Mesenteric fat pad (tissue), 1 donor: ENCODE measurements at places on chromosomes 1 and 21. TPM values are rescaled to one million over a fixed set of nuclear protein-coding genes. Genes with fewer than 3 reads are reported as not detected.

- DNase-seq, result peak; percentile 12
These were observed 416.2 kb downstream of the MATN1 start for GRCh38 chr1:30307182-30307581.

DNA sequence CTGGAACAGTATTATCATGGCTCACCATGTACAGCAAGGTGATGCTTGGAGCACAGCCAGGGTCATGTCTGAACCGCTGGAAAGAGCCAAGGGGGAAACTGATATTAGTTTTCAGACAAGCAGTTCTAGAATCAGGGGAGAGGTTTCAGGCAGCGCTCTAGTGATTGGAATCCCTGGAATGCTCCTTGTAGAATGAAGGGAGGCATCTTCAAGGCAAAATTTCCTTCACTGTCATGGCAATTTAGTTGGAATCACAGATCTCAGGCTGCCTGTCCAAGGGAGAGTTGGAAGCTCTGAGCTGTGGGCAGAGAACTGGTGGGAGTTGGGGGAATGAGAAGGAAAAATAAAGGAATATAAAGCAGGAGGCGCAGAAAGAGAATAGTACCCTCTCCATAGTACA, 737.1 kb downstream of the PTPRU start:
- DNase-seq, result no peak

DNA sequence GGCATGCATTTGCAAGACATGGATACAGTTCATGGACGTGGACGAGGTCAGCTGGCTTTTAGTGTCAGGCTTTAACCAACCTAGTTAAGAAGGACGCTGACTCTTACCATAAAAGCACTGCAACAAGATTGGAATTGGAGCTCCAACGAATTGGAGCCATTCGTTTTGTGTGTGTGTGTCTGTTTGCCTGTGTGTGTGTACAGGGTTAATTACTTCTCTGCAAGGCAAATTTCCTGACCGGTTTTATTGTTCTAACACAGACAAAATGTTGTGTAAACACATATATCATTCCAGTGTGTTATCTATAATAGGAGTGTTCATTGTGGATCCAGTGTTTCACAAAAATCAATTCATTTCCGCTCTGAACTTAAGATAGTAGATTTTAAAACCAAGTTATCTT, 7.9 kb downstream of the ITSN1 start:
- no peak for DNase-seq

- no peak for DNase-seq
These were observed 478.1 kb upstream of the NR5A2 start for GRCh38 chr1:199549421-199549820.

GRCh38 chr1:6134206-6134605, 45.9 kb downstream of the CHD5 start:
- no peak for DNase-seq

- DNase-seq, result no peak
These were observed 40.4 kb upstream of the SYNC start for GRCh38 chr1:32742956-32743355.

- no peak for DNase-seq
These were observed 130.4 kb upstream of the ETS2 start for GRCh38 chr21:38675182-38675824.

DNA sequence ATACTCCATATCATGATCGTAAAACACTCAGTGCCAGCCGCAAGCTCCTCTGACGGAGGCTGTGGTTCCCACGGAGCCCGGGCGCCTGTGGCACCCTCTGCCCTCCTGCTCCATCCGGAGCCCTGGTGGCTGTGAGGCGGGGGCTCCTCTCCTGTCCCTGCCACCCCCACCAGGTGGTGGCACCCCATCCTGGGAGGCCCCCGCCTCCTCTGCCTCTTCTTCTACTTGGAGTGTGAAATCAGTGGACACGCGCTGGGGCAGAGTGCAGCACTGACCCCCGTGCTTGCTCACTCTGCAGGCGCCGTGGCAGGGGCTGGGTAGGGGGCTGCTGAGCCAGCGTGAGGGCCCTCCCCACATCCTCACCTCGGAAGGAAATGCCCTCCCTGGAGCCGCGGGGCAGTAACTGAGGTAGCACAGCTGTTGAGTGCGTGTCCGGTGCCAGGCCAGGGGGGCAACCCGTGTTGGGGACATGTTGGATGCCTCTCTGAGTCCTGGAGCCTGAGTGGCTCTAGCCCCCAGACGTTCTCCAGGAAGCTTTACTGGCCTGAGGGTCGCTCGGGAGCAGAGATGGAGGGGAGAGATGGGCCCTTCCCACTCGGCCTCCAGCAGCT, 58.7 kb upstream of the ABCG1 start:
- peak; percentile 79 for DNase-seq

GRCh38 chr1:4016351-4017130, 116.5 kb upstream of the C1orf174 start:
- DNase-seq, result peak; percentile 59

- no peak for DNase-seq
These were observed 36.2 kb downstream of the BACH1 start for GRCh38 chr21:29334717-29335428.

- no peak for DNase-seq
These were observed 3.7 kb upstream of the ACADM start for GRCh38 chr1:75720820-75721219.

- DNase-seq, result no peak
These were observed 2.9 kb upstream of the CRABP2 start for GRCh38 chr1:156708218-156708661.

- no peak for DNase-seq
These were observed 26.8 kb downstream of the TSHB start for GRCh38 chr1:115056395-115056798.

Gene CD48
- 5.3 TPM for total RNA-seq

Gene LRRC38
- total RNA-seq, result not detected

Gene OR2T11
- total RNA-seq, result not detected

Gene NCSTN
- total RNA-seq, result 102 TPM

Gene LCE1F
- total RNA-seq, result not detected
